ENCODE measurements at places on chromosomes 2 and 18. TPM values are rescaled to one million over a fixed set of nuclear protein-coding genes. Genes with fewer than 3 reads are reported as not detected.

DNA sequence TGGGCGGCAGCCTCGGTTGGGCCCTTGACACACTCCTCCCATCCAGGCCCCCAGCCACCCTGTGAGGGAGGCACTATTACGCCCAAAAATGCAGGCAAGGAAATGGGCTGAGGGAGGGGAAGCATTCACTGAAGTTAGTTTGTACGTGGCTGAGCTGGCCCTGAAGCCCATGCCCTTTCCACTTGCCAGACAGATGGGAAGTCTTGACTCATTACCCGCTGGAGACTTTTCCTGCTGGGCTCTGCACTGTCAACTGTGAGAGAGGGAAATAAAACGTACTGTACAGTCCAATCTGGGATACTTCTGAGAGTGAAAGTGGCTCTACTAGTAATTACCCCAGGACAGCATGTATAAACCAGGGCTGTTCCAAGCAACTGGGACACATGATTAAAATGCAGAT is 125.9 kb downstream of the MSH2 start:
- H3K4me3 ChIP-seq = no peak overlapping the region

DNA sequence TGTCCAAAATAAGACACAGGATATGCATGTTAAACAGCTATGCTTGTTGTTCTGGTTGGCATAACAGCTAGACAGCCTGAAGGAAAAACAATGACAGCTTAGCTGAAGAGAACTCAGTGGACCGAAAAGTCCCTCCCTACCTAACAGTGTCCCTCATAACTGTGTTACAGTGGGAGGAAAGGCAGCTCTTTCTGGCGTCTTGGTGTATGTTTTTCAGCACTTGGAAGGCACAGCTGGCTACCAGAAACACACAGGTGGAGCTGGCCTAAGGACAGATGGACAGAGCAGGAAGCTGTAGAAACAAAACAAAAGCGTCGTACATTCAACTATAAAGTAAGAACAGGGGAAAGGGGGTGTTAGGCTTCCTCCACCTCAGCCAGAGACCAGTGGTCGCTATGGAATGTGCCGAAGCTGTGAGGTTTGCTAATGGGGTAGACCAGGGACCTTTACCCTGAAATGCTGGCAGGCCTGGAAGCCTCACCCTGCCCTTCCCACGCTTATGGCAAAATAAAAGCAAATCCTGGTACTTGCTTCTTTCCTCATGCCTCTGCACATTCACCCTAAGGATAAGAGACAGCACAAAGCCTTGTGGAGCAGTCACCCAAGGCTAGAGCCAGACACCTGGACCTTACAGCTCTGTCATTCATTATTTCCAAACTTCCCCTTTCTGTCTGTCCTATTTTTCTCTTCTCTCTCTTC is 103.5 kb upstream of the TRIB2 start:
- H3K4me1 ChIP-seq = no peaks in the 10 kb centered on the region
- no peaks in the 10 kb centered on the region for H3K36me3 ChIP-seq
- DNase-seq = no peak
- H3K27ac ChIP-seq = no peak overlapping the region
- no peaks in the 10 kb centered on the region for H3K27me3 ChIP-seq

- DNase-seq = no peak
- H3K4me3 ChIP-seq = no peak overlapping the region
- H3K27me3 ChIP-seq = no peaks in the 10 kb centered on the region
- no peaks in the 10 kb centered on the region for H3K4me1 ChIP-seq
Measured at GRCh38 chr2:128134573-128134972, 43.6 kb downstream of the UGGT1 start.

GAL3ST2 gene
- not detected for total RNA-seq

GRCh38 chr18:44909191-44909719 is 228.6 kb downstream of the SETBP1 start:
- peak overlapping the region; percentile 36 for H3K4me3 ChIP-seq
- no peak for DNase-seq
- peaks cover 31% of the 10 kb centered on the region for H3K4me1 ChIP-seq
- H3K36me3 ChIP-seq = no peaks in the 10 kb centered on the region
- H3K27me3 ChIP-seq = no peaks in the 10 kb centered on the region

DNA sequence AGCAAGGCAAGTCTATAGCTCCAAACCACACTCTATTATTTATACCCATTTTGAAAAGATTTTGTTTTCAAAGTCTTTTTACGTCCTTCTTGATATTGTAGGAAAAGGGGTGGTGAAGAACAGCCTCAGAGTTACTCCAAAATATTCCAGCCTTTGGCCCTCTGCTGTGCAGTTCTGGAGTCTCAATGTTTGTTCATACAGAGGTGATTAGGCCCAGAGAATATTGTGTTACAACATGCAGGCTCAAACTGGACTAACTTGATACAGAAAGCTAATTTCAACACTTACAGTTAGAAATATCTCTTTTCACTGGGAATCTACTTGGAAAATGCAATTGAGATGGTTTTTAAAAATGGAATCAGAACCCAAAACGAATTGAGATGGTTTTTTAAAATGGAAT is 40.4 kb upstream of the SLC25A52 start:
- no peaks in the 10 kb centered on the region for H3K4me1 ChIP-seq
- H3K36me3 ChIP-seq = no peaks in the 10 kb centered on the region
- DNase-seq = no peak
- H3K4me3 ChIP-seq = no peak overlapping the region
- no peaks in the 10 kb centered on the region for H3K27me3 ChIP-seq

GRCh38 chr18:32072321-32072720 is 19.4 kb upstream of the RNF138 start:
- no peaks in the 10 kb centered on the region for H3K4me1 ChIP-seq
- no peak overlapping the region for H3K27ac ChIP-seq
- H3K4me3 ChIP-seq = no peak overlapping the region

Data from psoas muscle (tissue), 8 donors.